Common myeloid progenitor, CD34-positive (primary cell): ENCODE measurements at places on chromosomes 2 and 18.

DNA sequence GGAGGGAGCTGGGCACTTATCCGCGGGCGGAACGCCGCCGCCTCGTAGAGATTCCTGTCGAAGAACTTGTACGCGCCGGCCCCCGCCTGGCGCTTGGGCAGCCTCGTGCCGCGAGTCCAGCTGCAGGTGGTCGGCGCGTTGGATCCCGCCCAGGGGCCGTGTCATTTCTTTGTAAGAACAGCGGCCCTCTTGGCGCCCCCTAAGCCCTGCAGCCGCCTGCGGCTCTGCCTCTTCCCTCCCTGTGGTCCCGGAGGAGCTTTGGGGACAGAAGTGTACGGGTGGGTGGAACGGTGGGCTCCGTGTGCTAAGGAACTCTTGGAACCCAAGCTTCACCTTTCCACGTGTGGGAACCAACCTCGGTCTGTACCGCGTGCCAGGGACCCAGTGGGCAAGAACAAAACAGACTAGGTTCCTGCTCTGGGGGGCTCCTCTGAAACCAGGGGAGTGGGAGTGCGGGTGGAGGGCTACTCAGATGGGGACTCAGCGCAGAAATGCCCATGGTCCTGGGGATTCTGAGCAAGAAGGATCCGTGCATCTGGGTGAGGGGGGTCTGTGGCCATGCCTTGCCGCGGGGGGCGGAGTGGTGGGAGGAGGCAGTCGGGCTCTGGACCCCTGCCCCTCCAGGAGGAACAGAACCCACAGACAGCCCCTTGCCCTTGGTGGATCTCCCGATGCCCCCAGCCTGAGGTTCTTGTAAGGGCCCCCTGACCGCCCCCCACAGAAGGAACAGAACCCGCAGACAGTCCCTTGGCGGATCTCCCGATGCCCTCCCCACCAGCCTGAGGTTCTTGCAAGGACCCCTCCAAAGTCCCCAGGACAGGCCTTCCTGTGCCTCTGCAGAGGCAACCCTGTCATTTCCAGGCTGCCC, 1.5 kb downstream of the GPC1 start:
- DNase-seq = peak; percentile 20

DNA sequence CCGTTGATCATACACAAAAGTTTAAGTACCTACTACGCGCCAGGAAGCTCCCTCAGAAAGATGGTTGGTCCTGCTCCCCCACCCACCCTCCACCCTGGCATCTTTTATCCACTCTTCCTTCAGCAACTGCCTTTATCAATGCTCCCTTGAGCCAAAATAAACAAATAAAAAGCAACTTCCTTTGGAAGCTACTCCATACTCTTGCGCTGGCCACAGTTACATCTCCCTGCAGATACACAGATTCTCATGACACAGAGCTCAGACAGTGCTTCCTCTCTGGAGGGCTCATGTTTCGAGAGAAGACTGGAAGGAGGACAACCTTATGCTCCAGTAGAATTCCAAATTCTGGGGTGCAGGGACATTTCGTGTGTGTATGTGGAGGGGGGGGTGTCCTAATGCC, 3.8 kb upstream of the STEAP3 start:
- DNase-seq = no peak

- DNase-seq = peak; percentile 42
Measured at GRCh38 chr18:57427429-57428201, 7.6 kb upstream of the ONECUT2 start.

DNA sequence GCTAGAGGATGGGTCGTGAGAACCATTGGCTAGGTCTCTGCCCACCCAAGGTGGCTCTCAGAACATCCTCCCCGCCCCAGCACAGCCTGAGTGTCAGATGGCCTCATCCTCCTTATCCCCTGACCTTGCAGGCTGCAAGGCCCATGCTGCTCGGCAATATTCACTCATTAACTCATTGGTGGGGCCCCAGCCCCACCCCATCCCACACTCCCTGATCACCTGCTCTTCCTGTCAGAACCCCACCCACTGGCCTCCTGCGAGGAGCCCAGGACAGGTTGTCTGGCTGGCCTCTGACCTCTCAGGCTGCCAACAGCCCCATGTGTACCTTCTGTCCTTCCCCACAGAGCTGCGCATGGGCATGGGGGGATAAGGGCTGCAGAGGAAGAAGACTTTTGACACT, 5.3 kb downstream of the ADCY3 start:
- no peak for DNase-seq

DNA sequence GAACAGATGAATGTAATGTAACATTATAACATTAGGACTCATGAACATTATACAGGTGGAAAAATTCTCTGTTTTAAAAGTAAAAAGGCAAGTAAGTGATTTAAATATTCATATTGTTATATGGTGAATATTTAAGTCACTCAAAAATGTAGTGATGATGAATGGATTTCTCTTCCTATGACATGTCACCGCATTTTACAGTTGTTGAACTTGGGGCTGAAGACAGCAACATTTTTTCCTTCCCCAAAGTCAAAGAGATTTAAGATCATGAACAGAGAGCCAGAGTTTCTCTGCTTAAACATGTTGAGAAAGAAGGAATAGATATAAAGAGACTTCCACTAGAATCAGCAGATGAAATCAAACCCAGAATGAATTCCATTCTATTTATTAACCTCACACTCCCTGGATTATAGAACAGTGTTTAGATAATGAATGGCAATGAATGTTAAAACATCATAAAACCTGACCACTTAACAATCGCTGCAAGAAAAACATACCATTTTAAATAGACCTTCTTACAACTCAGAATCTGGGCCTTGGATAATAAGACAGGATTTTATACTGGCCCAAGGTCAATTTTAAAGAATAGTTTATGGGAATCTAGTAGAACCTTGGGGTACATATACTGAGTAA, 163.6 kb upstream of the SIX2 start:
- no peak for DNase-seq

GRCh38 chr2:176136374-176137251, 7.1 kb downstream of the HOXD8 start:
- DNase-seq = no peak

DNA sequence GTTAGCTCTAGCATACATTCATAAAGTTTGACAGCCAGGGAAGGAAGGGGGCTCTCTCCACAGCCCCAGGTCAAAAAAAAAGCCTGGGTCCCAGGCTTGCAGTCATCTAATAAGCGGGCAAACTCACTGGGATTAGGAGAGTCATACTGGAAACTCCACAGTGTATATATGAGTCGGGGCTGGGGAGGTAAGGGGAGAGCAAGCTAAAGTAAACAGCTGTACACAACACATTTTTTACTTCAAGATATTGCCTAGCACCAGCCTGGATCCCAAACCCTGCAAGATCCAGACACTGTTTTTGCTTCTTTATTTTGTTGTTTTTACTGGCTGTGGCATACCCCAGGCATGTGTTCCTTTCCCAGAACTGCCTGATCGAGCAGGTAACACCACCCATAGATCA, 291.3 kb upstream of the TANK start:
- no peak for DNase-seq

- DNase-seq = no peak
Measured at GRCh38 chr2:211802666-211803065, 735.9 kb downstream of the ERBB4 start.

DNA sequence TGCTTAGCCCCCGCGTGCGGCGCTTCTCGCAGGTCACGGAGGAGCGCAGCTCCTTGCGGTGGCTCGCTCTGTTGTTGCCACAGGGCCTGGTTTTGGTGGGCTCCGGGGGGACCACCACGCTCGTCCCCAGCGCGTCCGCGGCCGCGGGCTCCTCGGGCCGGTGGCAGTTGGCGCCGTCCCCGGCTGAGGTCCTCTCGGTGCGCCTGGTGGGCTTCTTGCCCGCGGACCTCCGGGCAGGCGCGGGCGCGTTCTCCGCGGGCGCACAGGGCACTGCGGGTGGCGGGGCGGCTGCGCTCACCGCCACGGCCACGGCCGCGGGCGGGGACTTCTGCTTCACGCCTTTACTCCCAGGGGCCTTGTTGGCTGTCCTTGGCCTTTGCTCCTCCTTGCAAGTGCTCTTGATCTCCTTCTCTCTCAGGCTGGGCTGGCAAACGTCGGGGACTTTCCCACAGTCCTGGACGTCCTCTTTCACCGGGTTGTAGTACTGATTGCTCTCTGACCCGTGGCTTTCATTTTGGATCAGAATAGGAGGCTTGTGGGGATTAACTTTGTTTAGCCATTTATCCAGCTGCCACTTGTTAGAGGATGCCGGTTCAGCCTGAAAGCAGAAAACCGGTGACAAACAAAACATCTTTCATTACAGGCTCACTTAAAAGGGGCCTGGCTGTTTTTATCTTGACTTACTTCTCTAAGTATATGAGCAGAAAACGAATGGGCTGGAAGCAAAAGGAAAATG, 104.0 kb upstream of the REV1 start:
- DNase-seq = no peak

DNA sequence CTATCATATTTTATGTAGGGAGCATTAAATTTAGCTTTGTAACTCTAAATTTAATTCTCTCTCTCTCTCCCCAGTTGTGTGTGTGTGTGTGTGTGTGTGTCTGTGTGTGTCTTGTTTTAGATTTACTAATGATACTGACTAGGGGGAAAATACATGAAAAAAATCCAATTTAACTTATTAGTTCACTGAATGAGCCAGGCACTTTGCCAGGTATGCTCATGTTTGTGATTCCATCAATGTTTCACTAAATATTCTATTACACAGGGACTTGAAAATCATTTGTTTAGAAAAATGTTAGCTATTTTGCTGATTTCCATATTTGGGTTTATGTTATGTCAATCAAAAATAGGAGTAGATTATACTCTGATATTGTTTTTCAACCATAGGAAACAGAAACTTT, 203.7 kb upstream of the ZNF804A start:
- DNase-seq = no peak

DNA sequence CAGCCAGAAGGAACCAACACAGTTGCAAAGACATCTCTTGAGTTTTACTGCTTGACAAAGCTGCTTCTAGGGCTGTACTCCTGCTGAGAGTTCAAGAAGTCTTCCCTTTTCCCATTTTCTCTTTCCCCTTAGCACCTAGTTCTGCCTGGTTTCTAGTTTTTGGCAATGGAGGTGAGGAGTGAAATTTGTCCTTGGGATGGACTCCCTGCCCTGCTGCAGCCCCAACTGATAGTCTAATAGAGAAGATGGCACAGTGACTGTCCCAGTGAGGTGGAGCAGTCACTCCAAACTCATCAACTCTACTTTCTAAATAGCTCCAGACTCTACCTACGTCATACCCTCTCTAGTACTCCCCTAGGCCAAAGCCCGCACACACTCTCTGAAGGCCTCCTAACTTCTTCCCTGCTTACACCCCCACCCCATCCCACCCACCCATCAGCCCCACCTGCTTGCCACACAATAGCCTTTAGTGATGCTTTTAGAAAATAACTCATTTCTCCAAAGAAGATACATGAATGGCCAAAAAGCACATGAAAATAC, 164.4 kb downstream of the DDX1 start:
- no peak for DNase-seq

- DNase-seq = no peak
Measured at GRCh38 chr2:196836440-196836839, 27.3 kb upstream of the C2orf66 start.

GRCh38 chr2:47631792-47632398, 151.1 kb upstream of the MSH6 start:
- no peak for DNase-seq

- no peak for DNase-seq
Measured at GRCh38 chr2:38116762-38117161, 40.8 kb upstream of the CYP1B1 start.
